ENCODE measurements at places on chromosomes 7 and 10.

DNA sequence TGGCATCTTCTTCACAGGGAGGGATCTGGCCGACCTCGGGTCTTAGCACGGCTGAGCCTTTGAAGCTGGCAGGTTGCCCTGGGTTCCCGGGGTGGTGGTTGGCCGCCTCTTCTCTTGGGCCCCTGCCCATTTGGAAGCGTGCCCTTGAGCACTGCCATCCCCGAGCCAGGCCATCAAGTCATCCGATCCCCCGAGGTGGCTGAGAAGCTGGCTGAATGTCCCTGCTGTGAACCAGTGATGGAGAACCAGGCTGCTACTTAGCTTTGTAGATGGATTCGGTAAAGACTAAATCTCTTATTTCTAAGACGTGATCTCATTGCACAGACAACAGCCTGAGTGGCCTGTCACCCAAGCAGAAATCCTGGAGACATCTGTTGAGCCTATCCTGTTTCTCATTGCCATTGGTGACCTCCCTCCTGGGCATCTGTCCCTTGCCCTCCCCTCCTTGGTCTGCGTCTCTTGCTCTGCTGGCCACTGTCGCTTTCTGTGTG, 74.3 kb downstream of the GRK5 start:
- peak; percentile 27 for DNase-seq

GRCh38 chr10:62726142-62726541, 78.4 kb upstream of the ADO start:
- DNase-seq, result no peak

- DNase-seq, result no peak
Observed at GRCh38 chr7:128003787-128004186, 27.4 kb downstream of the LRRC4 start.

GRCh38 chr10:132892004-132892403, 50.4 kb downstream of the CFAP46 start:
- peak; percentile 9 for DNase-seq

DNA sequence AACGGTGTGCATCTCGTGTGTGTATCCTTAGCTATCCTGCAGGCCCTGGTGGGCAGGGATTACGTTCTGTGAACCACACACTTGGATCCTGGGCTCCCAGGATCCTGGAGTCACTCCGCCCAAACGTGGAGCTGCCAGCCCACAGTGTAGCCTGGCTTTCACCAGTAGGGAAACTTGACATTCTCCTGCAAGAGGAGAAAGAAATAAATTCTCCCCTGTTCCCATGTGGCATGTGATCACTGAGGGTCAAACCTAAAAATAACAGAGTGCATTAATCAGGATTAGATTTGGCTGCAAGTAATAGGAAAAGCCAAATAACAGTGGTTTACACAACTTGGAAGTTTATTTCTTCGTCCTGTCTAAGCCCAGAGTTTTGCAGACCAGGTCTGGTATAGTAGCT, 32.3 kb downstream of the PALD1 start:
- no peak for DNase-seq

- DNase-seq, result no peak
Observed at GRCh38 chr7:134802762-134803161, 23.3 kb downstream of the CALD1 start.

GRCh38 chr7:100446040-100446439, 9.7 kb upstream of the PPP1R35 start:
- no peak for DNase-seq

DNA sequence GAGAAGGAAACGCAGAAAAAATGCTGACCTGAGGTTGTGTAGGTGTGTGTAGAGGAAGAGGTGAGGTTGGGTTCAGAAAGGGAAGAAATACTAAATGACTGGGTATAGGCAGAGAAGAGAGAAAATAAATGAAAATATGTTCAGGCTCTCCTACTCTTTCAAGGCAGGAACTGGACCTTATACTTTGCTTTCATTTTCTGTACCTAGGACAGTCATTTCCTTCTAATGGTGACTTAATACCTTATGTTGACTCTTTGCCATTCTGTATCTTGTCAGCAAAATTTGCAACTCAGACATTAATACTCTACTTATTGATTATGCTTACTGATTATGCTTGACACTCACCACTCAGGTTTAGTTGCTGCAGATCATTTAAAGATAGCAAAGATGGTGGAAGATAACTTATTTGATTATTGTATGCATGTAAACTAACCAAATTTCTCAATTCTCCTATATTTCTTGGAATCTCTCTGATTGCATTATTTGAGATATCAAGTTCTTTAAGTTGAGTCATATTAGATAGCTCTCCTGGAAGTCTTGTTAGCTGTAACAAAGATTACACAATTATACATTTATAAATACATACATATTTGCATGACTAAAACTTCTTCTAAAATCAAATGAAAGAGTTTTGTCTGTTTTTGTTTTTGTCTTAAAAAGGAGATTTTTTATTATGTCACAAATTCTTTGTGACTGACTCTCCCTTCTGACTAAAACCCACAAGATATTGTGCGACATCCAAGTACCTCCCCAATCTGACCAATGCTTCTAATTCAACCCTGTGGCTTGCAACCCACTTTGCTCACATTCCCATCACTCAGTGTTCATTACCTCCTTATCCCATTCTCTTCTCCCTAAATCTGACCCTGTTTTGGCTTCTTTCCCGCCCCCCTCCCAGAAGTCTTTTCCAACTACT, 20.0 kb downstream of the LRRD1 start:
- DNase-seq, result peak; percentile 56

DNA sequence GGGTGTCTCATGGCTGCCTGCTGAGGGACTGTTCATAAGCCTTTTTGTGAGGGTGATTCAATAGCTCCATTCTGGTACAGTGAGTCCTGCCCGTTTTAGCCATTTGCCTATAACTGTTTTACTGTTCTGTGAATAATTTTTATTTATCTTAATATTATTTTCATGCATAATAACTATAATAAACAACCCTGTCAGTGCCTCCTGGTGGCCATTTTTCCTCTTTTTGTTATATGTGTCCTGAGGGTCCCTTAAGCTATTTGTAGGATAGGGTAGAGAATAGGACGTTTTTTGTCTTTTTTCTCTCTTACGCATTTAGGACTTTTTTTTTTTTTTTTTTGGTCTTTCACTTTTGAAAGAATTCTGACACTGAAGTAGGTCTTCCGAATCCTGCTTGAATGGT, 2.9 kb downstream of the C1QL3 start:
- DNase-seq, result no peak

- no peak for DNase-seq
Observed at GRCh38 chr10:99766302-99766681, 16.1 kb upstream of the ABCC2 start.

DNA sequence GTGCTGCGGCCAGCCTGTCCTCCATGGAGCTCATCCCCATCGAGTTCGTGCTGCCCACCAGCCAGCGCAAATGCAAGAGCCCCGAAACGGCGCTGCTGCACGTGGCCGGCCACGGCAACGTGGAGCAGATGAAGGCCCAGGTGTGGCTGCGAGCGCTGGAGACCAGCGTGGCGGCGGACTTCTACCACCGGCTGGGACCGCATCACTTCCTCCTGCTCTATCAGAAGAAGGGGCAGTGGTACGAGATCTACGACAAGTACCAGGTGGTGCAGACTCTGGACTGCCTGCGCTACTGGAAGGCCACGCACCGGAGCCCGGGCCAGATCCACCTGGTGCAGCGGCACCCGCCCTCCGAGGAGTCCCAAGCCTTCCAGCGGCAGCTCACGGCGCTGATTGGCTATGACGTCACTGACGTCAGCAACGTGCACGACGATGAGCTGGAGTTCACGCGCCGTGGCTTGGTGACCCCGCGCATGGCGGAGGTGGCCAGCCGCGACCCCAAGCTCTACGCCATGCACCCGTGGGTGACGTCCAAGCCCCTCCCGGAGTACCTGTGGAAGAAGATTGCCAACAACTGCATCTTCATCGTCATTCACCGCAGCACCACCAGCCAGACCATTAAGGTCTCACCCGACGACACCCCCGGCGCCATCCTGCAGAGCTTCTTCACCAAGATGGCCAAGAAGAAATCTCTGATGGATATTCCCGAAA, 2.7 kb downstream of the PIK3CG start:
- DNase-seq, result no peak

DNA sequence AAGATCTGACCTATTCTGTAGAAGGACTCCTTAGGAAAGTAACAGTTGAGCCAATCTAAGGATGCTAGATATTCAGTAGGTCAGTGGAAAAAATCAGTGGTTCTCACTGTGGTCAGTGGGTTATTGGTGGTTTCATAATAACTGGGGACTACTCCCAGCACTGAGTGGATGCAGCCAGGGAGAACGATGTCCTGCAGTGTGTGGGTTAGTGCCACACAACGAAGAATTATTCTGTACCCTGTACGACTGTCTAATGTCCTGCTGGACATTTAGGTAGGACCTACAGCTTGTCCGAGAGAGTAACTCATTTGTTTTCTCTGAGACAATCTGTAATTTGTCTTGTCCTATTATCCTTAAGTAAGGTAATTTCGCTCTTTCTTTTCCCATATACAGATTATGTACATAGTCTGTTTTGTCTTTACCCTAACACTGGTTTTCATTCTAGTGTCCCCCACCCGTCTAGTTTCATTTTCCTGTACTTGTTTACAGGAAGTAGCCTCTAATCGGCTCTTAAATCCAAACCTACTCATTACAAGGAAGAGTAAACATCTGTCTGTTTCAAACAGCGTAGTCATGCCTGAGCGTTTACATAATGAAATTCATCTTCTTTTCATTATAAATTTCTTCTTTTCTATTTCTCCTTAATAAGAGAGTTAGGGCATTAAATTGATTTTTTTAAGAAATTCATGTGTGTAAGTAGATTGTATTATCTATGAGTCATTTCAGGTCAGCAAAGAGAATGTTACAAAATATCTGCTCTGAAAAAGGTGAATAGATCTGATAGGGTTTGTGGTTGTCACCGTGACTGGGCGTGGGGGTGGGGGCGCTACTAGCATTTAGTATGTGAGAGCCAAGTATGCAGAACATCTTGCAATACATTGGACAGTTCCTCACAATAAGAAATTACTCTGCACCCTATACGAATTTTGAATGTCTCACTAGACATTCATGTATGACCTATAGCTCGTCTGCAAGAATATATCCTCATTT, 8.3 kb upstream of the ZC3HAV1L start:
- no peak for DNase-seq

GRCh38 chr7:14047709-14048399, 58.4 kb upstream of the ETV1 start:
- no peak for DNase-seq

DNA sequence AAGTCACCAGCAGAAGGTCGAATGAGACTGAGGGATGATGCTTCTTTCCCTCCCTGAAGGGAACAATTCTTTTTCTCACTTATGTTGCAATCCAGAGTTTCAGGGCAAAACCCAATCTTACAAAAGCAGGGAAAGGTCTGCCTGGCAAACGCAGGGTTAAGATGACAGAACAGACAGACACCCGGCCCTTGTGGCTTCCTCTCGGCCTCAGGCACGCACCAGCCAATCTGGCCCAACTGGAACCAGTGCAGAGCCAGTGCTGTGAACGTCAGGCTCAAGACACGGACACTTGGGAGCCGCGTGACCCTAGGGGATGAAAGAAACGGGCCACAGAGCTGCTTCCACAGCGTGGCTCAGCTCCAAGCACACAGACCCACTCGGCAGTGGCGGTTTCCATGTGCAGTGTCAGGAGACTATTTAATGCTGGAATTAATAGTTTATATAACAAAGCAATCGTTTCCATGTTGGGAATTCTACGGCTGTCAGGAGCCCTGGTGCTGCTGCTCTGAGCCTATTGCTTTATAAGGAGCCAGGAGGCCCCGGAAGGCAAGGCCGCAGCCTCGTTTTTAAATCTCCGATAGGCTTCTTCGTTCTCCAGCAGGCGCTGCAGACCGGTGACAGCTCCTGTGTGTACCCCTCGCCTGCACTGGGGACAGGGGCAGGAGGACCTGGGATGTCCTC, 198.4 kb downstream of the DIP2C start:
- DNase-seq, result no peak

Data from ACHN (cell line).